ENCODE measurements at places on chromosomes 13 and 19.

- DNase-seq = no peak
Measured at GRCh38 chr13:99556867-99557443, 55.7 kb downstream of the TM9SF2 start.

DNA sequence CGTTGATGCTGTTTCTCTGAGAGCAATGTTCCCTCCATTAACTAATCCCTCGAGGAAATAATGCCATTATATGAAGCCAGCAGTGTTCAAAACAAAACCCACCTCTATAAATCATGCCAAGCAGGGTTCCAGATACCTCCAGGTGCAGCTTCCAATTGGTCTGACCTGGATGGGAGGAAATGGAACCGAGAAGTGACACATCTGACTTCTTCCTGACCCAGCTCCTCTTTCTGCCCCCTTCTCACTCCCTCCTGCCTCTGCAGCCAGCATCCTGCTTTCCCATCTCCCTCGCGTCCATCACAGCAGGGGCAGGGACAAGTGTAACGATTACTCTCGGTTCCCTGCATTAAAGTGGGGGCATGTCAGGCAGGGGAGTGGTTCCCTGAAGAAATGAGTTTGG, 37.5 kb downstream of the HSPH1 start:
- no peak for DNase-seq

DNA sequence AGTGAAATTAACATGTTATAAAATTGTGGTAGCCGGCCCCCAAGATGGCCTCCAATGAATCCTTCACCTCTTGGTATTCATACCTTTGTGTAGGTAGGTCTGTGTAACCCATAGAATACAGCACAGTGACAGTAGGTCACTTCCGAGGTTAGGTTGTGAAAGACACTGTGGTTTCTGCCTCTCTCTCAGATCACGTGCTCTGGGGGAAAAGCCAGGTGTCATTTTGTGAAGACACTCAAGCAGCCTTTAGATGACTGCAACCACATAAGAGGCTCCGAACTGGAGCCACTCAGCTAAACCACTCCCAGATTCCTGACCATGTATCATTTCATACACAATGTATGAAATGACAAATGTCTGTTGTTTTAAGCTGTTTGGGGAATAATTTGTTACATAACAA, 9.8 kb upstream of the USPL1 start:
- DNase-seq = peak; percentile 44

- DNase-seq = peak; percentile 58
Measured at GRCh38 chr13:27533155-27533643, 82.8 kb upstream of the MTIF3 start.

DNA sequence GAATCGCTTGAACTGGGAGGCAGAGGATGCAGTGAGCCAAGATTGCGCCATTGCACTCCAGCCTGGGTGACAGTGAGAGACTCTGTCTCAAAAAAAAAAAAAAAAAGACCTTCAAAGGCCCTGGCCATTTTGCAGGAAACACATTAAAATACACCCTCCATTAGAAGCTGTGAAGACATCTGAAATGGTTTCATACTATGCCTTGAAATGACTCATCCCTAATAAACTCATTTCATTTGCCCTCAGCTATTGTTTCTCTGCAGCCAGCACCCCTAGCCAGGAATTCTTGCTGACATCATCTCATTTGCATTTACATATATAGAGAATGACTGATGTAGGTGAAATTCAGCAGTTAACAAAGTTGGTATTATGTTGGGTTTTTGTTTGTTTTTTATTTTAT, 8.7 kb downstream of the EML2 start:
- DNase-seq = no peak

DNA sequence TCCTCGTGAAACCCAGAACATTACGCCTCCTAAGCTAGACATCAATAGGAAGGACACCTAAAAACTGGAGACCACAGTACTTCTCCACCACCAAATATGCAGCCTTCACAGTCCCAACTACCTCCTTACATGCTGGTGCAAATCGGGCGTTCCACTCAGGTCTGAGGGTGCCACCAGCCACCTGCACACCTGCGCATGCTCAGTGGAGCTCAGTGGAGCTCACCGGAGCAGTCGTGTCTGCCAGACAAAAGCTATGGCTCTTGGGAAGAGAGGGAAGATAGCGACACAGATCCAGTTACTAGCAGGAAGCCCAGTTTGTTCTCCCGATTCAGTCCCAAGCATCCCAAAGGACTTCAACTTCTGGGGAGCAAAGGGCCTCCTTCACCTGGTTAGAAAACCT, 237.1 kb downstream of the TSHZ3 start:
- DNase-seq = no peak

DNA sequence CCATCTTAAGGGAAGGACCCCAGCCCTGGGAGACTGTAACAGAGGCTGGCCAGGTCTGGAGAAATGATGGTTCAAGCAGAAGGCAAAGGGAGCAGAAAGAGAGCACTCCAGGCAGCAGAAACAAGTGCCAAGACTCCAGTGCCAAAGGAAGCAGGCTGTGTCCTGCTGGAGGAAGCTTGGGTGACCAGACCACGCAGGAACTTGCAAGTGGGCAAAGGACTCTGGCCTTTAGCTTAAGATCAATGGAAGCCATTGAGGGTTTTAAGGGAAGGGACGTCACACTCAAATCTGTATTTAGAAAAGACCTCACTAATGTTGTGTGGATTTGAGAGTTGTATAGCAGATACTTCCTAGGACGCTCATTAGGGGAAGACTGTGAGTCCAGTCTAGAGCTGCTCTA, 95.5 kb downstream of the MIPEP start:
- no peak for DNase-seq

DNA sequence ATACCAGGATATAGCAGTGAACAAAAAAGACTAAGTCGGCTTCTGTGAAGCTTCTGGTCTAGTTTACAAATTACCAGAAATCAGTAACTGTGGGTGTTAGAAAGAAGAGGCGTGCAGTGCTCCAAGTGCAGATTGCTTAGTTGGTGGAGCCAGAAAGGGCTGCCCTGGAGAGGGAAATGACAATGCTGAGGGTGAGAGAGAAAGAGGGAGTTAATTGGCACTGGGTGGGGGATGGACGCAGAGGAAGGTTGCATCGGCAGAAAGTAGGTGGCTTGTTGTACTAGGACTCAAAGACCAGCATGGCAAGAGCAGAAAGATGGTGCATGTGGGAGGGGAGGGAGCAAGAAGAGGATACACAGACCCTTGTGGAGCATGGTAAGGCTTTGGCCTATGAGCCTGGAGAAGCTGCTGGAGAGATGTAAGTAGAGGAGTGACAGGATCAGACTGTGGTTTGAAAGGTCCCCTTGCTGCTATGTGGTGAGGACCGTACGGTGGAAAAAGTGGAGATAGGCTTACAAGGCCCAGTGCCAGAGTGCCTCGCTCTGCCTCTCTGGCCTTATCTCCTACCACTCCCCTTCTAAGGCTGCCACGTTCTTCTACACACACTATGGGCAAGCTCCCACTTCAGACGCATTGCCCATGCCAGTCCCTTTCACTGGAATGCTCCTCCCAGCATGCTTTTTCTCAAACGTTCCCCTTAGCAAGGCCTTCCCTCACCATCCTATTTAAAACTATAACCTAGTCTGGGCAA, 13.5 kb downstream of the SMG9 start:
- DNase-seq = no peak

DNA sequence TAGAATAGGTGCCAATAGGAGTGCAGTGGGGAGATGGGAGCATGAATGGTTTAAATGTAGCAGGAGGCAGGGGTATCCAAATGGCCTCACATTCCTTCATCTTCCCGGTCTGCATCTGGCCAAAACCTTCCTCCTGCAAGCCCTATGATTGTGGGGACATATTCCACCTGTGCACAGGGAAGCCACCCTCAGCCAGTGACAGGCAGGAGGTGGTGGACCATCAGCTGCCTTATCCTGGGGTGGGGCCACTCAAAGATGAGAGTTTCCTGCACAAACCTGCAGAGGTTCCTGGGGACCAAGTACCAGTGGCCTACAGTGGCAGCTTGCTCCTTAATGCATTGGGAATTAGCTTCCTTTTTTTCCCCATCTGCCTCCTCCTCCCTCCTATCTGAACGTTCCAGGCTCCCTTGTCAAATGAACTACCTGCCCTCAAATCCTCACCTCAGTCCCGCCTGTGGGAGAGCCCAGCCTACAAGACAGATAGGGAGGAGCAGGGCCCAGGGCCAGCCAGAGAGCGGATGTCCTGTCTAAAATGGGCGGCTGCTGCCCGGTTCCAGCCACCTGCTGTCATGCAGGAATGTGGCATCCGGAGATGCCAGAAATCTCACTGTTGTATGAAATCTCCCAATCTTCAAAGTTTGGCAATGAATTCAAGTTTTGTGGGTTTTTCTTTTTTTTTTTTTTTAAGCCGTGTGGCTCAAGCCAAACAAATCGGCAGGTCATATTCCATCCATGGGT, 85.0 kb downstream of the TSHZ3 start:
- no peak for DNase-seq

- DNase-seq = no peak
Measured at GRCh38 chr13:112892426-112893206, 76.4 kb upstream of the MCF2L start.

- DNase-seq = no peak
Measured at GRCh38 chr13:111662451-111662850, 342.0 kb downstream of the TEX29 start.

GRCh38 chr19:18698321-18699167, 15.1 kb downstream of the CRTC1 start:
- DNase-seq = no peak

DNA sequence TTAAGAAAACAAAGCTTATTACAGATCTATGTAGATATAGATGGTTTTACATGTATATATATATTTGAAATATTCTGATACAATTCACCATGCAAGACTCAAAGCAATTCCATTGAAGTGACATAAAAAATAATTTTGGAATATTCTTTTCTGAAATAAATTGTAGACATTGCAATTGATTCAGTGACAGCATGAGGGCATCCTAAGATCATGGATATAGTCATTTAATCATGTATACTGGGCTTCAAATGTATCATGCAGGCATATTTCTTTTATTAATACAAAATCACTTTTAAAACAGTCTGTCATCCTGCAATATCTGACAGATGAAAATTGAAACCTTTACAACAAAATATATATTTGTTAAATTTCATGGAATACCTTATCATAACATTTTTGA, 286.7 kb upstream of the SLITRK6 start:
- no peak for DNase-seq

All from activated T-cell treated with anti-CD3 and anti-CD28 coated beads, Interleukin-2, amount 50 U/mL, for 24 hours (primary cell).